A172 (cell line): ENCODE measurements at places on chromosomes 2 and 18. TPM values are rescaled to one million over a fixed set of nuclear protein-coding genes. Genes with fewer than 3 reads are reported as not detected.
A peak's percentile ranks its signal among the peaks of the same experiment; 100 is the strongest.

GRCh38 chr2:105950521-105951383 lies 206.0 kb downstream of the NCK2 start:
- DNase-seq = no peak

- DNase-seq = no peak
These were observed 11.7 kb upstream of the SMAD7 start for GRCh38 chr18:48962252-48962993.

DNA sequence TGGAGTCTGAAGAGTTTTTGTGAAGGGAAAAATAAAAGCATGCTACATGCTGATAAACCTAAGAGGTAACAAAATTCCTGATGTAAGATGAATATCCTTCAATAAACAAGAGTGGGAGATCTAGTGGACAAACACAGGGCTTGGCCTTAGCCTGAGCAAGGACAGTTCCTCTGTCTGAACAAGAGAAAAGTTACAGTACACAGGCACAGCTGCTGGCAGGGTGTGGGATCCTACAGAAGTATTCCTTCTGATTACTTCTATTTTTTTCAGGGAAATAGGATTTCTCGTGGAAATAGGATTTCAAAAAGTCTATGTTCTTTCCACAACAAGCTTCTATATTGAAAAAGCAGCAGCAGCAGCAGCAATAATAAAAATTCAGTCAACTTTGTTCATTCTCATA lies 54.1 kb downstream of the NBAS start:
- DNase-seq = no peak

- DNase-seq = no peak
These were observed 156.0 kb downstream of the PXDN start for GRCh38 chr2:1588051-1588977.

GRCh38 chr18:48656176-48656575 lies 117.3 kb downstream of the CTIF start:
- DNase-seq = no peak

- DNase-seq = peak; percentile 57
These were observed 1.2 kb downstream of the ANTXR1 start for GRCh38 chr2:69013840-69014821.

The DHRS9 gene
- total RNA-seq = not detected in 2 replicates

DNA sequence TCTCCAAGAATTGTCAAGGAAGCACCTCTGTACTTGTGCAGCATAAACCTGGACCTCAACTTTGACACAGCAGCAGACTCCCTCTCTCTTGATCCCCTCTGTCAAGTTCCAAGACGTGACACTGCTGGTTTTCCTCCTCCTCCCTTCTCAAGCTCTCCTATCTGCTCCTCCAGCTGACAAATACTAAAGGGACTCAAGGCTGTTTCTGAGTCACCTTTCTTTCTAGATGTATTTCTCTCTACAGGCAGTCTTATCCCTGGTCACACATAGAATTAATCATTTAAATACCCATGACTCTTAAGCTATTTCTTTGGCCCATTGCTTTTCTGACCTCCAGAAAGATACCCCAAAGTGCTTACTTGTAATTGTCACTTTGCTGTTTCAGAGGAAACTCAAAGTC lies 53.5 kb downstream of the SEPTIN10 start:
- DNase-seq = peak; percentile 27

GRCh38 chr2:66466433-66466832 lies 31.5 kb downstream of the MEIS1 start:
- DNase-seq = no peak

The TMEM18 gene
- total RNA-seq = 32.6 and 75.0 TPM in 2 replicates

DNA sequence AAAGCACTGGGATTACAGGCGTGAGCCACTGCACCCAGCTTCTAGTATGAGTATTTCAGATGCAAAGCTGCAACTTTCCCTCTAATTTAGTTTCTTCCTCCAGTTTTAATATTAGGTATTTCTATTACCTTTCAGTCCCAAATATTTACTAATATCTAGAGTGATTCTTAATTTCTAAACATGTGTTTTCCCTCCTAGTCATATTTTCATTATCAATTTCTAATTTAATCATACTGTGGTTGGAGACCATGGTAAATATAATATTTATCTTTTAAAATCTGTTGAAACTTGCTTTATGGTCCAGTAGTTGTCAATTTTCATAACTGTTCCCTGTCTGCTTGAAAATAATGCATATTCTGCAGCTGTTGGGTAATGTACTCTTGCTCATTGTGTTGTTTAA lies 245.9 kb upstream of the REV1 start:
- DNase-seq = peak; percentile 6

The NT5DC4 gene
- total RNA-seq = 0.26 TPM in 1 of 2 replicates, not detected in the other

DNA sequence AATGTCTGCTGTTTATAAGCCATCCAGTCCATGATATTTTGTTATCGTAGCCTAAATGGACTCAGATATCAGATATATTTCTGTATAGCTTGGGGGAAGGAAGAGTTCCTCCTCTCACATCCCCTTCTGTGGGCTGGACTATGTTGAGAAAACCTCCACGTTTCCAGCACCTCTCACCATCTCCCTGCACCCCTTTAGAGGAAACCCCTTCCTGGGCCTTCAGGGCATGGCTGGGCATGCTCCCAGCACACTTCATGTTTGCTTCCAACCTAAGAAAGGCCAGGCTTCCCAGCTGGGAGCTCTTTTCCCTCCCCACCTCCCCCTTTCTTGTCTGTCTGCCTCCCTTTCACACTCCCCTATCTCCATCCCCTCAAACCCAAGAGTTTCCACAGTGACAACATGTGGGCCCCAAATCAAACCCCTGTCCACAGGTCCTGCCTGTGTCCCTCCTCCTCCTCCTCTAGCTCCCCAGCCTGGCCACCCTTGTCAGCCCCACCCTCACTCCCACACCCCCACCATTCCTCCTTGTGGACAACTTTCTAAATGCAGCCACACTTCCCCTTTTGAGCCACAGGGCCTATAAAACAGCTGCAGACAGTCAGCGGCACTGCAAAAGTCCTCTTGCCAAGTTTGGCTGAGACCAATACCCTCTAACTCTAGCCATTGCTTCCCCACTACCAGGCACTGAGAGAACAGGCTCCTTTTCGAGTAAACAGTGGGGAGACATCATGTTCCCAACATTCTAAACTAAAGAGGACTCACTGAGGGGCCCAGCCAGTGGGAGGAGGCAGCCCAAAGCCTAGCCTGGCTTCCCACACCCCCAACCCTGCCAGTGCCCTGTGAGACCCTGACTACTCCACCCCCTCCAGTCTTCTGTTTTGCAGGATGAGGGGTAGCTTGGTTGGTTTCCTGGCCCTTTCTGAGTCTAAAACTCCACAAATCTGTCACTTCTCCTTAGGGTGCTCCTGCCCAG lies 120.5 kb downstream of the ZFP36L2 start:
- DNase-seq = no peak

The PDE11A gene
- total RNA-seq = 0.03 and 0.91 TPM in 2 replicates

DNA sequence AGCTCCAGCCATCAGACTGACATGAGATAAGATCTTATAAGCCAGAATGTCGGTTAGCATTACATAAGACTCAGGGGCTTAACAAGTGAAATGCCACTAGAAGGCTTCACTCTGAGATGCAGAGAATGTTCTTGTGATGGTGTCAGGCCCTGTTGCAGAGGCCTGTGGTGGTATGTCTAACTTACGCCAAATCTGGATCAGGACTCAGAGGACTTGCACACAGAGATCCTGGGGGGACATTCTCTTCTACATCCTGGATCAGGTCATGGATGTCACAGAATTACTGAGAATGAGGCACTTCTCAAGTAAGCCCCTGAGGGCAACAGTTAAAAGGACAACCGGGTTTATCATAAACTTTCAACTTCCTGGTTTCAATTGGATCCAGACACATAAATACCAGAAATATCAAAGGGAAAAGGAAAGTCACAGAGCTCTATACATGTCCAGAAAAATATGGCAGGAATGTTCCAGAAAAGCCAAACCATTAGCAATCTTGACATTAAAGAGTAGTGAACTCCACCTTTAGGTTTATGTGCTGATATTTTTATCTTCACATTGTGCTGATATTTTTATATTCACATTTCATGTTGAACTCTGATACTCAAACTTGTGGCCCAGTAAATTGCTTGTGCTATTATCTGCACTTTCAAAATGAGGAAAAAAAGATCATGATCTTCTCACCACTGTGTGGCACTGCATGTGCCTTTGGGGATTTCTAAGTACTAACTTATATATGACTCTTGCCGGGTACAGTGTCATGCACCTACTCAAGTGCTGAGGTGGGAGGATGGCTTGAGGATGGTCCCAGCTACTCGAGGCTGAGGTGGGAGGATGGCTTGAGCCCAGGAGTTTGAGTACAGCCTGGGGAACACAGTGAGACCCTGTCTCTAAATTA lies 137.5 kb upstream of the RNF152 start:
- no peak for DNase-seq

DNA sequence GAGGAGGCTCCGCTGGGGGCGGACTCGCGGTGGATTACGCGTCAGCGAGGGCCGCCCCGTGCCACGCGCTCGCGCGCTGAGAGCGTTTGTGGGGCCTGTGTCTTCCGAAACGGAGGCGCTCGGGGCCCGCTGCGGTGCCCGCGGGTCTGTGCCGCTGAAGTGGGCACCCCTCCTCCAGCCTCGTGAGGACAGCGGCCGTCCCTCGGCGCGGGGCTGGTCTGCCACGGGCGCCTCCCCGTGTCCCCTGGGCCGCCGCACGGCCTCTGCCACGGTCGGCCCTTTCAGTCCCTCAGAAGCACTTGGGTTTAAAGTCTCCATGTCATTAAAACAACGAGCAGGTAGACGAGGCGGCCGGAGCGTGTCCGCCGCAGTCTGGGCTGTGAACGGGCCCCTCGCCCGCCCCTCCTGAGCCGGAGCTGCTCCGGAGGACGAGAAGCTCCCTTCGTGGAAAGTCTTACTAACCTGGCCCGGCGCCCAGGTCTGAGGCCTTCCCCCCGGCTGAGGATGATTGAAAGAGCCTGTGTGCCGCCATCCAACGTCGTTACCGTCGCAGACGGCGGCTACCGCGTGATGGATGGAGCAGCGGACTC lies 97.6 kb downstream of the NFATC1 start:
- no peak for DNase-seq

DNA sequence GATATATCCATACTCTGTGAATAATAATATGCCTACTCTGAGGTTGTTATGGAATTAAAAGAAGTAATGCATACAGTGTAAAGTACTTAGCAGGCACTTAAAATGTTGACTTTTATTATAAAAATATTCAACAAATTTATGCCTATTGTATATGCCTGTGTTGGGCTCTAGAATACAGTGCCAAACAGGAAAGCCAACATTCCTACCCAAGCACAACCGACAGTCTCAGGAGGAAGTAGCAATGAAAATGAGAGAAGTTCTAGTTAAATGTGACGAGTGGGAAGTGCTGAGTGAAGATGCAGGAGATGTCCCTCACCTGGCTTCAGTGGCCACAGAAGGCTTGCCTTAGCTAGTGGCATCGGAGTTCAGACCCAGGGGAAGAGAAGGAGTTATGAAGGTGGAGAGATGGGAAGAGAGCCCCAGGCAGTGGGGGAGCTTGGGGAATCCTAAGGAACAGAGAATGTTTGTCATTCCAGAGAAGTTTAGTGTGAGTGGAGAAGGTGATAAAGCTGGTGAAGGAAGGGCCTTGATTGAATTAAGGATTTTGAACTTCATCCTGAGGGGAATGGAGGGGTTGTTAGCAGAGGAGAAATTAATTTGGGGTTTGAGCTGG lies 105.4 kb upstream of the CNGA3 start:
- DNase-seq = no peak

The SPATA3 gene
- not detected in 2 replicates for total RNA-seq

- DNase-seq = no peak
These were observed 814.1 kb upstream of the SALL3 start for GRCh38 chr18:78165525-78165924.

- no peak for DNase-seq
These were observed 195.1 kb downstream of the ACKR3 start for GRCh38 chr2:236764716-236765115.

GRCh38 chr2:96131813-96132745 lies 6.2 kb downstream of the ASTL start:
- DNase-seq = no peak

GRCh38 chr2:205733648-205734047 lies 51.3 kb downstream of the NRP2 start:
- no peak for DNase-seq

DNA sequence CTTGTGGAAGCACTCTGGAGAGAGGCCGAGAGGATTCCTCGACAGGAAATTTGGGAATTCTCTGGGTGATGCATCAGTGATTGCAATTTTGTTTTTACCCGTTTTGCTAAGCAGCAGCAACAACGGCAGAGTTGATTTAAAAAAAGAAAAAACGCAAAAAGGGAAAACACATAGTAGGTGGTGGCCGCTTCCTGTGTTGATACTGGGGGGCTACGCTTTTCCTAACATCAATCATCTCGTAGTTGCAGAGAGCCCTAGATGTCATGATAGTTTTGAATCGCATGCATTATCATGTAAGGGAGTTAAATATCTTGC lies 271 bp upstream of the RBM43 start:
- DNase-seq = no peak

DNA sequence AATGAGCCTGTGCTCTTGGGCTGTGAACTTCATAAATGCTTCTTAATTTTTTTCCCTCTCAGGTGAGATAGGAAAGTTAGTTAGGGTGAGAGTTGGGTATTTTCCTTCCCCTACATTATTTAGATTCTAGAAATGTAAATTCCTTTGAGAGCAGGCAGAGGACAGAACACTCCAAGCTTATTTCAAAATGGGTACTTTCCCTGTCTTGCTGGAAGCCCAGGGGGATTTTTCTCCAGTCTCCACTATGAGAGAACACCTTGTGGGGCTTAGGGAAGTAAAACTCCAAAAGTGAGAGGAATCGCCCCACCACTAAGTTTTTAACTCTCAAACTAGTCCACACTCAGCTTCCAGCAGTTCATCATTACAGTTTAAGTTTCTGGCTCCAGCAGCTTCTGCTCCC lies 253.2 kb upstream of the CTAGE1 start:
- DNase-seq = no peak

The NEURL3 gene
- 0.45 and 0.93 TPM in 2 replicates for total RNA-seq

The CRYGD gene
- total RNA-seq = not detected in 2 replicates

The FIGN gene
- 2.0 and 2.2 TPM in 2 replicates for total RNA-seq

DNA sequence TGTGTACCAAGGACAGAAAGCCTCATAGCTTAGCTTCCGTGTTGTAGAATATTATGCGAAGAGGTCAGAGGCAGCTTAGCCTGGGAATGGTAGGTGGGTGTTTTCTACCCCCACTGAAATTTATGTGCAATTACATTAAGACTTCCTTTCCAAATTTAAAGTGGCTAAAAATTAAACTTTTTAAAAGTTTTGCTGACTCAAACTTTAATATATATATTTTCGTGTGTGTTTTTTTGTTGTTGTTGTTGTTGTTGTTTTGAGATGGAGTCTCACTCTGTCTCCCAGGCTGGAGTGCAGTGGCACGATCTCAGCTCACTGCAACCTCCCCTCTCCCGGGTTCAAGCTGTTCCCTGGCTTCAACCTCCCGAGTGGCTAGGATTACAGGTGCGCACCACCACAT lies 4.3 kb upstream of the RAB1A start:
- DNase-seq = no peak

GRCh38 chr2:44777537-44777936 lies 164.0 kb upstream of the SIX3 start:
- DNase-seq = no peak

The MEP1B gene
- not detected in 2 replicates for total RNA-seq

The KCNF1 gene
- 0.14 and 0.71 TPM in 2 replicates for total RNA-seq

DNA sequence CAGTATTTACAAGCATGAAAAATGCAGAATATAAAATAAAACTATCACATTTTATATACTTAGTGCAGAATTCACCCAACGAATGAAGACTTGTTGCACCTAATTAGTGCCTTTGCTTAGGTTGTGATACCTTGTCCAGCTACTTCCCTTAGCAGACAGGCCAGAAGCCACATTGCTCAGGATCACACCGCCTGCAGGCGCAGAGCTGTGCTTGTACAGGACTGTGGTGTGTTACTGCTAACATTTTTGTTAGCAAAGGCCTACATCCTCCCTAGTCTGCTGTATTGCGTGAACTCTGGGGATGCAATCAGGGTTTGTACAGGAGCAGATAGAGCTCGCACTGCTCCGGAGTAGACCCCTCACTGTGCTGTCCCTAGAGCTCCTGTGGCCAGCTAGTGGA lies 336.9 kb downstream of the CBLN2 start:
- DNase-seq = no peak

The GCA gene
- total RNA-seq = 27.7 and 36.8 TPM in 2 replicates

The TRIB2 gene
- 2.0 and 8.3 TPM in 2 replicates for total RNA-seq
